ENCODE measurements at places on chromosomes 5 and 9. TPM values are rescaled to one million over a fixed set of nuclear protein-coding genes. Genes with fewer than 3 reads are reported as not detected.

PCDHA9 gene
- 0.02 TPM for total RNA-seq

PCDHGB1 gene
- total RNA-seq = 1.1 TPM

KLHL3 gene
- total RNA-seq = 5.0 TPM

GRCh38 chr5:145660897-145661640, 174.1 kb downstream of the PRELID2 start:
- DNase-seq = peak; percentile 26

DNA sequence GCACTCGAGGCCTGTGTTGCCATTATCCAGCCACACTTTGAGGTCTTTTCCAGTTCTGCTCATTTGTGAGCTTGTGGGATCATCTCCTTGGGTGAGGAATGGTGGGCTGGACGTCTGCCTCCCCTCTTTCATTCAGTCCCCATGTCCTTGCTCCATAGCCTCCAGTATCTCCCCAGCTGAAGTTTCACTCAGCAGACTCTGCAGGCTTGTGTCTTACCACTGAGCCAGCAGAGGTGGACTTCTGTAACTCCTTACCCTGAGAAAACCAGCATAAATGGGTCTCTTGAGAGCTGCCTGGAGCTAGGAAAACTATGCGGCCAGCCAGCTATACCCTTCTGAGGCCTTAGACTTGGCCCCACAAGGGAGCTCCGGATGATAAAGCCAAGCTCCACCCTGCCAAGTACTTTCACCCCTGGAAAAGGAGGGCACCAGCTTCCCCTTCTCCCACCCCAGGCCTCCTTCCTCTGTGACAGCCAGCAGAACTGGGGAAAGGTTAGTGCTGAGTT, 12.2 kb downstream of the IRF1 start:
- DNase-seq = no peak
